ENCODE measurements at places on chromosomes 4 and X. TPM values are rescaled to one million over a fixed set of nuclear protein-coding genes. Genes with fewer than 3 reads are reported as not detected.
A peak's percentile ranks its signal among the peaks of the same experiment; 100 is the strongest.

DNA sequence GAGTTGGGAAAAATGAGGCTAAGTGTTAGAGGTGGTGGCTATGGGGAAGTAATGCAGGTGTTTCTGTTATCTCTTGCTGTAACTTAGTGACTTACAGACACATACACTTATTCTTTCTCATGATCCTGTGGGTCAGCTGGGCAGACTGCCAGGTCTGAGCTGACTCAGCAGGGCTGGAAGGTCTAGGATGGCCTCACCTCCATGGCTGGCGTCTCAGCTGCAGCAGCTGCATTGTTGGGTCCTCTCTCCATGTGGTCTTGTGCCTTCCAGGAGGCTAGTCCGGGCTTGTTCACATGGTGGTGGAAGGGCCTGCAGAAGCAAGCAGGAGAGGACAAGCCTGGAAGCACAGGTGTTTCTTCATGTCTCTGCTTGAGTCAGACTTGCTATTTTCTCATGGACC, 172.7 kb downstream of the NHS start:
- peak; percentile 78 for DNase-seq

DNA sequence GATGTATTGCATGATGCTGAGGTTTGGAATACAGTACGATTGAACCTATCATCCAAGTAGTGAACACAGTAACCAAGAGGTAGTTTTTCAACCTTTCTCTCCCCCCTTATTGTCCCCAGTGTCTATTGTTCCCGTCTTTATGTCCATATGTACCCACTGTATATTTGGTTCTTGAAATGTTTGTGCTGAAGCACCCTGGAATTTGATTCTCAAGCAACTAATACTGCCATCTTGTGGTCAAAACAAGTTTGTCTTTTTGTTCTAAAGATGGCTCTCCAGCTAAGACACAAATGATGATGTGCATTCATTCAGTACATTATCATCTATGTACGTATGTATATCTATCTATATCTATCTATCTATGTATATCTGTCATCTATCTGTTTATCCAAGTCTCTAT, 33.5 kb upstream of the DCX start:
- no peak for DNase-seq

GRCh38 chr4:68342134-68342533, 7.8 kb downstream of the YTHDC1 start:
- DNase-seq, result no peak

DNA sequence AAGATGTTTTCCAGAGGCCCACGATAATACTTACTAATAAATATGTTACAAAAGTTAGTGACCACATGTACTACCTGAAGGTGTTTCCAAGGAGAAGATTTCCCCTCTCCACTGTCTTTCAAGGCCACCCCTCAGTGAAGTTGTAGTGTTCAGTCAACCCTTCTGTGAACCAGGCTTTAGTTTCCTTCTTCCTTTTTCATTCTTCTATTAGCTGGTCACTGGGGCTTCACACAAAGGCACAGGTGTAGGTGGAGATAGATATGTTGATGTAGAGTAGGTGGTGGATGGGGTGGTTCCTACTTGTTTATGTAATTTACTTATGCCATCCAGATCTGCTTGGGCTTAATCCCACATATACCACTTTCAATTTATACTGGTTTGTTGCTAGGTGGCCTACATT, 43.3 kb upstream of the ADAM29 start:
- no peak for DNase-seq

- no peak for DNase-seq
Measured at GRCh38 chrX:40727581-40728252, 7.6 kb downstream of the MED14 start.

- DNase-seq, result peak; percentile 70
Measured at GRCh38 chr4:24730256-24731001, 64.9 kb upstream of the SOD3 start.

Gene STATH
- not detected for total RNA-seq

Gene FAM9C
- not detected for total RNA-seq

Gene PPBP
- total RNA-seq, result not detected

Gene SLC16A2
- 10.5 TPM for total RNA-seq

Gene AKAP17A
- 24.2 TPM for total RNA-seq

Gene PGAM4
- total RNA-seq, result not detected

Gene CNGA1
- total RNA-seq, result not detected

Gene RTL5
- total RNA-seq, result 5.4 TPM
